IPS DF 6.9 (cell line): ENCODE measurements at places on chromosomes 6 and 20.

DNA sequence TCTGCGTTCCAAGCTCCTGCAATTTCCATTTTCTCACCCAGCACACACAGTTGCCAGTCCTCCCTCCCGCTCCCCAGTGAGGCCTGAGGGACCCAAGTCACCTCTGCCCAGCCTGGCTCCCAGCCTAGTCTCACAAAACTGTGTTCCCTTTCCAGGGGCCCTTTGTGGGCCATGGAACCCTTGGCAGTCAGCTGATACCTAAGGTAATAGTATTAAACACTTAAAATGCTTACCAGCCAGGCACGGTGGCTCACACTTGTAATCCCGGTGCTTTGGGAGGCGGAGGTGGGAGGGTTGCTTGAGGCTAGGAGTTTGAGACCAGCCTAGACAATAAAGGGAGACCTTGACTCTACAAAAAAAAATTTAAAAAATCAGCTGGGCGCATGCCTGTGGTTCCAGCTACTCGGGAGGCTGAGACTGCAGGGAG lies 3.2 kb upstream of the RBM38 start:
- no peak for DNase-seq

DNA sequence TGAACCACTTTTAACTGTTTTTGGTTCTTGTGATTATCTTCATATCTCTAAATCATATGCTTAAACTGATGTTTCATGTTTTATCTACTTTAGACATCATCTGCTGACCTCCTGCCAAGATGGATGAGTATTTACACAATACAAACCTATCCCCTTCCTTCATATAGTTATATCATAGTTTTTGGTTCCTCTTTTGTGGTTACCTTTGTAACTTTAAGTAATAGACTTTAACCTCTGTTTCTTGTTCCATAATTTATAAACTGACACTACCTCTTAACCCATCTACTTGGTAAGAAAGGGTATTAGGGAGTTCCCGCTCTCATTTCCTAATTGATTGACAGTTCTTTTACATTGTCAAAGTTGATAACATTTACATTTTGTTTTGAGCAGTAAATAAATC lies 11.9 kb downstream of the PCMT1 start:
- DNase-seq: no peak

DNA sequence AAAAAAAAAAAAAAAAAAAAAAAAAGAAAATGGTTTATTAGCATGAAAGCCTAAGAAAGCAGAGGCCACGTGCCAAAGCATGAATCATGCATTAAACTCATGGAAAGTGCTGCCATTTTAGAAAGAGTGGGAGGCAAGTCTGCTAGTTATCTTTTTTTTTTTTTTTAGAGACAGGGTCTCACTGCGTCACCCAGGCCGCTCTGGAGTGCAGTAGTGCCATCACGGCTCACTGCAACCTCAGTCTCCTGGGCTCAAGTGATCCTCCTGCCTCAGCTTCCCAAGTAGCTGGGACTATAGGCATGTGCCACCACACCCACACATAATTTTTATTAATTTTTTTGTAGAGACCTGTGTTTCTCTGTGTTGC lies 5.2 kb downstream of the VWA7 start:
- DNase-seq: no peak

GRCh38 chr6:128350416-128351254 lies 169.8 kb downstream of the PTPRK start:
- no peak for DNase-seq

DNA sequence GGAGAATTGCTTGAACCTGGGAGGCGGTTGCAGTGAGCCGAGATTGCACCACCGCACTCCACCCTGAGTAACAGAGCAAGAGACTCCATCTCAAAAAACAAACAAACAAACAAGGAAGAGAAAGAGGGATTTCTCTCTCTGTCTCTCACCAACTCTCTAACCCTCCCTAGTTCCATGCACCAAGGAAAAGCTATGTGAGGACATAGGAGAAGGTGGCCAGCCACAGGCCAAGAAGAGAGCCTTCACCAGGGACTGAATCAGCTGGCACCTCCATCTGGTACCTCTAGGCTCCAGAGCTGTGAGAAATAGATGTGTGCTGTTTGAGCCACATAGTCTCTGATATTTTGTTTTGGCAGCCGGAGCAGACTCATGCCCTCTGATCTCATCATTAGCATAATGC lies 9.0 kb upstream of the FAM110A start:
- DNase-seq: no peak

- DNase-seq: no peak
Measured at GRCh38 chr6:11609324-11610071, 71.9 kb downstream of the TMEM170B start.

DNA sequence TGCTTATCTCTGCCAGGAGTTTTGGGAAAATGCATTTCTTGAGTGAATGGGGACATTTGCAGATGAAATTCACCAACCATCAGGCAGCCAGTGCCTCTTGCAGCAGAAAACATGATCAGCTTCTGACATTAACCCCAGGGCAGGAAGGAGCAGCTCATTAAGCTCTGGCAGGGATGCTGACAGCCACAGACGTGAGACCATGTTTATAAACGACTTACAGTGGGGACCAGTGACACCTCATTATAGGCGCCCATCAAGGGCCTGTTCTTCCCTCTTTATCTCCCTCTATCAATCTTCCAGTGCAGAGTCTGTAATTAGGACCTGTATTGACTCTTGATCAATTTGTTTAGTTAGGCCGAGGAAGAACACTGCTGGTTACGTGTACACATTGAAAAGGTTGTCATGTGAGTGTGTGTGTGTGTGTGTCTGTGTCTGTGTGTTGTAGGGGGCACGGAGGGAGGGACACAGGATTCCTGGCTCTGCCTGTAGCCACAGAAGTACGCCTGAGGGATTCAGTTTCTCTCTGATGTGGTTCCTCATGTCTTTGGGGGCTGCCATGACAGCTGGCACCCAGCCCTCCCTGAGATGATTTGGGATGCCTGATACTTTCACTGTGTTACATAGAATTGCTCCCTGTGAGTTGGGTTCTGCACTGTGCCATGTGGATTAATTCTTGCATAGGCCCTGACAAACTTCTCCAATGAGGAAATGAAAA lies 428.4 kb upstream of the CHD6 start:
- DNase-seq: no peak

GRCh38 chr6:99178168-99178567 lies 171.3 kb downstream of the FAXC start:
- no peak for DNase-seq

- DNase-seq: no peak
Measured at GRCh38 chr6:44560458-44561059, 173.1 kb downstream of the CDC5L start.

GRCh38 chr20:51220293-51220706 lies 197.4 kb upstream of the KCNG1 start:
- peak; percentile 47 for DNase-seq

- no peak for DNase-seq
Measured at GRCh38 chr20:63377256-63377941, 16.2 kb upstream of the CHRNA4 start.

DNA sequence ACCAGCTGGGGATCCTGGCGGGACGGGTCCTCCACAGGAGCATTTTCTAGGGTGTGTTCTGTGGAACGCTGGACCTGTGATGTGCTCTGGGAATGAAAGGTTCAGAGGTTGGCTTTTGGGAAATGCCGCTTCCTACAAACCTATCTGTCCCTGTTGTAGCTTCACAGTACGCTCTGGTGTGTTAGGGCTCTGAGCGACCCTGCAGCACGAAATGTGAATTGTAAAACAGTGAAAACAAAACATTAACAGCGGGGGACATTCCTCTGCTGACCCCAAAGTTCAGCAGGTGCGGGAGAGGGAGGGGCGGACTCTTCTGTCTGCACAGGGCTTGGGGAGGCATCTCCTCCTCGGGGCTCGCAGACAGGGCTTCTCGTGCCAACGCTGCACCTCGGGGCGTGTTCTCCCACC lies 155.9 kb downstream of the NRN1 start:
- DNase-seq: peak; percentile 82

GRCh38 chr20:47905628-47906347 lies 120.5 kb upstream of the SULF2 start:
- DNase-seq: no peak

- no peak for DNase-seq
Measured at GRCh38 chr6:124941259-124941658, 21.0 kb upstream of the RNF217 start.

DNA sequence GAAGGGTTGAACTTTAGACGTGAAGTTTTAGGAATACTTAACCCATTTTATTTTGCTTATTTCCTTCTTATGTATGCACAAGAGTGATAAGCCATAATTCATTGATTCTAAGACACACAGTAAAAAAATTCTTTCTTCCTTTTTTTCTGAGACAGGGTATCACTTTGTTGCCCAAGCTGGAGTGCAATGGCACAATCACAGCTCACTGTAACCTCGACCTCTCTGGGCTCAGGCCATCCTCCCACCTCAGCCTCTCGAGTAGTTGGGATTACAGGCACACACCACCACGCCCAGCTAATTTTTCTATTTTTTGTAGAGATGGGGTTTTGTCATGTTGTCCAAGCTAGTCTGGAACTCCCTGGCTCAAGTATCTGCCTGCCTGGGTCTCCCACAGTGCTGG lies 116.6 kb upstream of the RNF24 start:
- DNase-seq: no peak

- no peak for DNase-seq
Measured at GRCh38 chr6:34650823-34651222, 45.7 kb downstream of the ILRUN start.

DNA sequence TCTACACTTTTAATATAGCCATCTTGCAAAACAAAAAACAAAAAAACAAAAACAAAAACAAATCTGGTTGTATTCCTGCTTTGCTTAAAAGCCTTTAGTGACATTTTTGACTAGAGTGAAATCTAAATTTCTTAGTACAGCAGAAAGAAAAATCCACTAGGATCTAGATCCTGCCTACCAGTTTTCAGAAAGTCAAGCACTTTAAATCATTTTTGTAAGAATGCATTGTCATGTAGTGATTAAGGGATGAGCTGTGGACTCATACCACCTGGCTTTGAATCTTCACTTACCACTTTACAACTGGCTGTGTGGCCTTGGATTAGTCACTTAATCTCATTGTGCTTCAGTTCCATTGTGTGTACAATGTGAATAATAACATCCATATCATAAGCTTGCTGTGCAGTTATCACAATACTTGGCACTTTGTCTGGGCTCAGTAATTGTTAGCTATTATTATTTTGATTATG lies 4.0 kb downstream of the MKKS start:
- no peak for DNase-seq

DNA sequence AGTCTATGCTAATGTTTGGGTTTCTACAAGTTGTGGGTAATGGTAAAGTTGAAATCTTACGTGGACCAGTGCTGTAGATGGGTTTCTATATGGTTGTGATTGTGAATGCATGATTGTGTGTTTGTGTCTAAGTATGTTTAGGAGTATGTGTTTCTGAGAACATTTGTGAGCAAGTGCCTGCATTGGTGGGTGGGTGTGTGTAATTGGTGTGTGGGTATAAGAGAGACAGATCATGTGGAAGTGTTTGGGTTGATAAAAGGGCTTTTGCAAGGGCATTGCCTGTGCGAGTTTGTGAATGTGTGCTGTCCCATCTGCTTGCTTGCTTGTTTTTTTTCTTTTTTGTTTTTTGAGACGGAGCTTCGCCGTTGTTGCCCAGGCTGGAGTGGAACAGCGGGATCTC lies 25.8 kb upstream of the ID1 start:
- no peak for DNase-seq

DNA sequence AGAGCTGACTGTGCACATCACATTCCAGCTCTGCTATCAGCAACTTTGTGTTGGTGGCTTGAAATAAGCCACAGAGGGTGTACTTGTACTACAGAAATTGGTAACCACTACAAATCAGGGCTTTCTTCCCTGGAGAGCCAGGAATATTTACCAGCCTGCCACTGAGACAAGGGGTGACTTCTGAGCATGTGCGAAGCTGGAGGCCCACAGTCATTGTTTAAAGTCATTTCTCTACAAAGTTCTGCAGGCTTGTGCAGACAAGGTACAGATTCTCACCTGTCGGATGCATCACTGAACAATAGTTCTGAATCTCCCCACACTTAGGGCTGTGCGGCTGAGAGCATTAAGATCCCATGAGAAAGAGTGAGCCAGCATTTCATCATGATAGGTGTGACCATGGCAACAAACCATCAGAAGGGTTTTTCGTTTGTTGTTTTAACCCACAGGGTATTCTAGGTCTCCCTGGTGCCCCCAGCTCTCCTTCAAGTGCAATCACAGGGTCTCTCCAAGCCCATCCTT lies 292.8 kb downstream of the CDC5L start:
- DNase-seq: no peak

DNA sequence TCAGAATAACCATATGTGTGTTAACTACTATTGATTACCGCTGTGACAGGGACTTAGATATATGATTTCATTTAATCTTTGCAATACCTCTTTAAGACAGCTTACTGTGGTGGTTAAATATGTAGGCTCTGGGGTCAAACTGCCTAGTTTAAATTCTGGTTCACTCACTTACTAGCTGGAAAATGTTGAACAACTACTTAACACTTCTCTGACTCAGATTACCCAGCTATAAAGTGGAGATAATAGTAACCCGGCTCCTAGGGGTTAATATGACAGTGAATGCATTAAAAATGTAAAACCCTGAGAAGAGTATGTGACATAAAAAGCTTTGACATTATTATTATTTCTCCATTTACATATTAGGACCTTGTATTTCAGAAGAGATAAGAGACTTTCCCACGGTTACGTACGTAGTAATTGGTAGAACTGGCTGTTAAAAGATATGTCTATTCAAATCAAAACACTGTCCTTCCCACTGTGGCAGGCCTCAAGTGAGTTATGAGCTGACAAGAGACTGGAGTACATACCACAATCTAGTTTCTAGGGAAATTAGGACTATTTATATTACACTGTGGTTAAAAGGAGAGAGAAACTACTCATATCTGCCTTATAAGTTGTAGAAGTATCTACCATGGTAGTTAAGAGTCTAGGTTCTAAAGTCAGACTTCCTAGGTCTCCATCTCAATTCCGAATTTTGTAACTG lies 4.4 kb upstream of the PLCB1 start:
- no peak for DNase-seq

DNA sequence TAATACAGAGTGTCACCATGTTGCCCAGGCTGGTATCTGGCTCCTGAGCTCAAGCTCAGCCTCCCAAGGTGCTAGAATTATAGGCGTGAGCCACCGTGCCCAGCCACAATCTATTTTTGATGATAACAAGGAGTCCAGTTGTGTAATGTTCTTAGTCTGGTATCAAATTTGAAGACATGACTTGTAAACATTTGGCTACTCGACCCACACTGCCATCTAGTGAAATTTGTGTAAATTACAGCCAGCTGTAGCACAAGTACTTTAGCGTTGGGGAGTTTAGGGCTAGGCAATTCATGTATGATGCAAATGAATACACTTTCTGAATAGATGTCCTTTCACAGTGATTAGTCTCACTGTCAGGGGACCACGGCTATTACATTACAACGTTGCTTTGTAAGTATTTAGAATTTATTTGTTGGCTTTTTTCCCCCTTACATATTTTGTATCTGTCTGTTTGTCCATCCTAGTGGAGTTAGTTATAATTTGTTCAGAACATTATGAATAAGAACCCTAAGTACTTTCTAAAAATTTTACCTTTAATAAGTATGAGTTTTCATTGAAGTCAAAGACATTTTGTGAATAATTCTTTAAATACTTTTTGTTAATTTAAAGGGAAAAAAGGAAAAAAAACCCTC lies 139.7 kb downstream of the PRDM13 start:
- peak; percentile 27 for DNase-seq

GRCh38 chr6:140641412-140641811 lies 1267.0 kb upstream of the CITED2 start:
- no peak for DNase-seq
